ENCODE measurements at places on chromosomes 7 and 10. TPM values are rescaled to one million over a fixed set of nuclear protein-coding genes. Genes with fewer than 3 reads are reported as not detected.

- DNase-seq: no peak
- no peak overlapping the region for H3K27ac ChIP-seq
- H3K4me1 ChIP-seq: no peaks in the 10 kb centered on the region
- H3K27me3 ChIP-seq: no peaks in the 10 kb centered on the region
- no peak overlapping the region for H3K4me3 ChIP-seq
Measured at GRCh38 chr7:156845379-156846101, 47.4 kb downstream of the LMBR1 start.

DNA sequence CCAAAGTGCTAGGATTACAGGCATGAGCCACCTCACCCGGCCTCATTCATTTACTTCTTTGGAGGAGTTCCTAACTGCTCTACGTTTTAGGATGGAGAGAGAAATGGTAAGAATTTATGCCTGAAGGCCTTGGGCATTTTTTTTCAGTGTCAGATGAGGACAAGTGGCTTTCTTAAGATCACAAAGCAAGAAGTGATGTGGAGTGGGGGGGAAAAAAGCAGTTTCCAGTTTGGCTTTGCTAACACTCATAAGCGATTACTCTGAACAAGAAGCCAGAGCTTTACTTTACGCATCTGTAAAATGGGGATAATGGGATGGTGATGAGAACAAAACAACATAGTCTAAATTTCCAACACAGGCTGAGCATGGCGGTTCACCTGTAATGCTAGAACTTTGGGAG, 2.6 kb upstream of the PPIA start:
- DNase-seq: no peak
- peaks cover 3% of the 10 kb centered on the region for H3K4me1 ChIP-seq
- no peak overlapping the region for H3K27ac ChIP-seq
- H3K4me3 ChIP-seq: no peak overlapping the region
- H3K27me3 ChIP-seq: no peaks in the 10 kb centered on the region
- no peaks in the 10 kb centered on the region for H3K36me3 ChIP-seq

GRCh38 chr10:86086418-86086817, 280.2 kb downstream of the GRID1 start:
- H3K4me1 ChIP-seq: no peaks in the 10 kb centered on the region
- DNase-seq: no peak
- no peak overlapping the region for H3K27ac ChIP-seq
- H3K27me3 ChIP-seq: no peaks in the 10 kb centered on the region

The EIF4EBP2 gene
- 21.8 TPM for total RNA-seq

The ATXN7L1 gene
- 5.1 TPM for total RNA-seq

The TEX36 gene
- not detected for total RNA-seq

The DNAJC1 gene
- 46.2 TPM for total RNA-seq

DNA sequence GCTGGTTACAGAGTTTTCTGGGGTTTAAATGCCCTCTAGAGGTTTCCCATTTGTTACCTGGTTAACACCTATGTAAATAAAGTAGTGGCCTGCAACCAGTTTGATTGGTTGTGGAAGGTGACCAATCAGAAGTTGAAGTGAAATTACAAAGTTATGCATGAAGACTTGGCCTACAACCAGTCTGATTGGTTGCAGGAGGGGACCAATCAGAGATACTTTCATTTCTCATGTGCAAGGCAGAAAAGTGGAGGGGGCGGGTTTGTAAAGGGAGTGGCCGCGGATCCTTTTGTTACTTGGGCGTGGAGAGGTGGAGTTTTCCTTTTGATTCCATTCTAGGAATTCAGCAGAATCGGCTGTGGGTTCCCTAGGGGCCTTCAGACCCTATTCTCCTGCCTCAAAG, 80.8 kb downstream of the SEC23IP start:
- H3K36me3 ChIP-seq: no peaks in the 10 kb centered on the region
- H3K27ac ChIP-seq: no peak overlapping the region
- H3K27me3 ChIP-seq: no peaks in the 10 kb centered on the region
- no peaks in the 10 kb centered on the region for H3K4me1 ChIP-seq
- H3K4me3 ChIP-seq: no peak overlapping the region
- DNase-seq: no peak
